Foreskin melanocyte (primary cell): ENCODE measurements at places on chromosomes 12 and 14.

DNA sequence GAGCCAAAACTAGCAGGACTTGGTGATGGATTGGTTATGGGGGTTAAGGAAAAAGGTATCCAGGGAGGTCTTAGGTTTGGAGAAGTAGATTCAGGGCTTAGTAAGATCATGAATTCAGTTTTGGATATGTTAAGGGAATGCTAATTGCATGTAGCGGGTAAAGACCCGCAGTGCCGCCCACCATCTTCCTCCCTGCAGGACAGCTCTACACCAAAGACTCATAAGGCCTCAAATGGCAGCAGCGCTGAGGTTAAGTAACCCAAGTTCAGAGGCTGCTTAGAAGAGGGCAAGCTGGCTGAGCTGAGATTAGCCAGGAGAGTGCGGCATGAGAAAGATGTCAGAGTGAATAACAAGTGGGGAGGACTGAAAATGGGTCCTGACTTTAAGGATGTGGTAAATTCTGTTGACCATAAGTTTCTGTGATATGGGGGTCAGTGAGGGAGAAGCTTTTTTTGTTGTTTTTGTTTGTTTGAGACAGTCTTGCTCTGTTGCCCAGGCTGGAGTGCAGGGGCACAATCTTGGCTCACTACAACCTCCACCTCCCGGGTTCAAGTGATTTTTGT, 26.2 kb downstream of the RAD9B start:
- no peak for DNase-seq

GRCh38 chr12:53596920-53597363, 29.2 kb downstream of the ATF7 start:
- DNase-seq, result no peak

DNA sequence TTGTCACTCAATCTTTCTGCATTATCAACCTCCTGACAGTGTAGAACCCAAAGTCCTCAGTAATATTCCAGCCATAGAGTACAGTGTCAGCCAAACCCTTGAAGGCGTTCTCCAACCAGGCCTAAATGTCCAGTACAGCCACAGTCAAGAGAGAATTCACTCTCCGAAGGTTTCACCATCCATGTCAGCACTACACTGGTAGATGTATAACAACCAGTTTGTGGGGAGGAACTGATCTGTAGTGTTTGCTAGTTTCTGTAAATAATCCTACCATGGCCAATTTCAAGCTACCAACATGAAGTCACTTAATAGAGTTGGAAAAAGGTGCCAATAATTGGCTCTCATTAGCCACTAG, 456 bp upstream of the MDP1 start:
- DNase-seq, result no peak

GRCh38 chr12:50690925-50691324, 73.0 kb upstream of the ATF1 start:
- DNase-seq, result peak; percentile 82

- DNase-seq, result no peak
Observed at GRCh38 chr14:73227812-73228781, 9.2 kb upstream of the PAPLN start.
